Activated CD4-positive, alpha-beta T cell treated with anti-CD3 and anti-CD28 coated beads, Interleukin-2, amount 50 U/mL, for 48 hours (primary cell): ENCODE measurements at places on chromosomes 12 and 14.

- no peak for DNase-seq
Observed at GRCh38 chr14:94952097-94952496, 182.2 kb upstream of the GSC start.

DNA sequence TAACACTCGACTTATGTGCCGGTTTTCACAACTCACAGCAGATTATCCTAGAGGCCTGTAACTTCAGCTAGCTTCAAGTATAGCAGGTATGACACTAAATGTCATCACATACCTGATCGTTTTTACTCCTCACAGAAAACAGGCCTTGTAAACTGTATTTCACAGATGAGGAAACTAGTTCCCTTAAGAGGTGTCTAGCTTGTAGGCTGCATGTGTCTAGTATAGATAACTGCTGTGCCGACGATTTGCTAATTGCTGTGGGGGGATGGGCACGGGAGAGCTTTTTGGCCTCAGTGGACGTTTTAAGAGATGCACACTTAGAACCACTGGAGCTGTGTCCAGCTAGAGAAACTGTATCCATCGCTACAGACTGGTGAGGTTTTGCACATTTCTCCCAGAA lies 78.8 kb downstream of the PAPOLA start:
- no peak for DNase-seq

DNA sequence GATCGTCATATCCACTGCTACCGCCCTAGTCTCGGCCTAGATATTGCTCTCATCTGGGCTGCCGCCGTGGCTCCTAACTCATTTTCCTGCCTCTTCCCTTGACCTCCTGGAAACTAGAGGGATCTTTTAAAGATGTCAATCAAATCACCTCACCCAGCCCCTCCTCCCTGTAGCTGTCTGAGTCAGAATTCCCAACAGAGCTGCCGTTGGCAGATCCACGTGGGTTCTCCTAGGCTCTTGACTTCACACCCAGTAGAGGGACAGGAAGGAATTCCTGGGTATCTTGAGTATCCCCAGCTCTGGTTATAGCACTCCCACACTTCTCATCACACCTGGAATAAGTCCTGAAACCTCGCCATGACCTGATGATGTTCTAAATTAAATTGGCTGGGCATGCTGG lies 11.9 kb downstream of the TGFB3 start:
- no peak for DNase-seq

GRCh38 chr12:50551866-50552265 lies 47.1 kb downstream of the DIP2B start:
- no peak for DNase-seq

GRCh38 chr12:112869091-112869490 lies 37.7 kb upstream of the OAS1 start:
- DNase-seq: no peak

- no peak for DNase-seq
Observed at GRCh38 chr12:16766736-16767135, 160.8 kb upstream of the LMO3 start.

DNA sequence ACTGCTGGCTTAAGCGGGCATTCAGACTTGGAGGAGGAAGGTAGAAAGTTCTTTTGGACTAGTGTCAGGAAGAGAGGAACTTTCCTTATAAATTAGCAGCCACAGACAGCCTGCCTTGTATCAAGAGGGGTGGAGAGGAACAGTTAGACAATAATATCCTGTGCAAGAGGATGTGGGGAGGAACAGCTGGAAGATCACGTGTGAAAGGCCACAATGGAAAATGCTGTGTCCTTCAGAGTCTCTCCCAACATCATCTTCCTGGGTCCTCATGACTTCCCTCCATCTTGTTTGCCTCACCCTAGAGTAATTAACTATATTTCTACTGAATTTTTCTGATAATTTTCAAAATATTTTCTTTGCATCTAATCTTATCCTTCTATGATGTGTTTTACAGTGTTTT lies 117.4 kb downstream of the MGAT4C start:
- DNase-seq: no peak

GRCh38 chr12:11069854-11070365 lies 7.8 kb upstream of the TAS2R46 start:
- DNase-seq: no peak

GRCh38 chr12:89135976-89136634 lies 216.2 kb downstream of the DUSP6 start:
- no peak for DNase-seq

GRCh38 chr12:20211981-20212421 lies 156.3 kb upstream of the PDE3A start:
- DNase-seq: no peak

DNA sequence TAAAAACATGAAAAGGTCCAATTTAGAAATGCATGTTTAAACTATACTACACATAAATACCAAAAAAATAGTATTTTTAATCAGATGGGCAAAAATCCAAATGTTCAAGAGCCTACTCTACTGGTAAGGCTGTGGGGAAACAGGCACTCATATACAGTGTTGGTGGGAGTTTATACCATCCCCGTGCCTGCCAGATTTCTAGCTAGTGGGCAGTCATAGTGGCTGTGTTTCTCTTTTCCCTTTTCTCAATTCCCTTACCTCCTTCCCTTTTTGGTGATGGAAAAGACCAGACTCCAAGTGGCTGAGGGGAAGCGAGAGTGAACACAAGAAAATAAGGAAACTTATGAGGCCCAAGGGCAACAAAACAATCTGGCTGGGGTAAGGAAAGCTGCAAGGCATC lies 14.7 kb downstream of the ZNF641 start:
- no peak for DNase-seq

- no peak for DNase-seq
Observed at GRCh38 chr12:9253464-9253863, 45.3 kb upstream of the PZP start.

GRCh38 chr12:14771651-14772137 lies 31.6 kb downstream of the WBP11 start:
- peak; percentile 11 for DNase-seq

DNA sequence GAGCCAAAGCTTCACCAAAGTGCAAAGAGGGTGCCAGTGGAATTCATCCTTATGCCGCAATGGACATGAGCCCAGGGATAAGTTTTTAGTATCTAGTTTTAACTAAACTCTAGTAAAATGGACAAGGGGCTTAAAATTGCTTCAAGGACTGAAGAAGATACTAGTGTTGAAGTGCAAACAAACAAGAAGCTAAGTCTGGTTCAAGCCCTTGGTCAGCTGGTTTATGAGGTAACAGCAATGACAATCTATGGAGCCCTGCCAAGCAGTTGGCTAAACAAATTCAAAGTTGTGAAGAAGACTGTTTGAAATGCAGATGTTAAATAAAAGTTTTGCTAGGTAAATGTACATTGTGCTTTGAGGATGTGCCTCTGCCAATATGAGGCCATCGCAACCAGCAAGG lies 209.4 kb downstream of the KTN1 start:
- no peak for DNase-seq

DNA sequence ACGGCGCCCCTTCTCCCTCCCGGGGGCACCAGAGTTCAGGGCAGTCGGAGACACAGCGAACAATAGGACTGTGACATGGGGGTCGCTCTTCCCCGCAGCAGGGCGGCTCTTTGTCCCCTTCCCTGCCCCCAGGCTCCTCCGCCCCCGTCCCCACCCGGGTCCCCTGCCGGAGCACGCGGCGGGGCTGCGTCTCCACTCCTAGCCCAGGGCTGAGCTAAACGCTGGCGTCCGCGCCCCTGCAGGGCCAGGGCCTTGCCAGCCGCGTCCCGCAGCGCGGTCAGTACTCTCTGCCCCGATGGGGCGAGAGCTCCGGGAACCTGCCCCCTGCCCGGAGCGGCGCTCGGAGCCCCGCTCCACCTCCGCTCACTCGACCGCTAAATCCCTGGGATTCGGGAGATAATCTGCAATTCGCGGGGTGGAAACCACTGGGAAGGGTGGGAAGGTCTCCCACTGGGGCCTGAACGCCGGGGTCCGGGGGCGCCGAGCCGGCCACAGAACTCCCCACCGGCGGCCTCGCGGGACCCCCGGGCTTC lies 825 bp upstream of the CCDC85C start:
- peak; percentile 39 for DNase-seq

GRCh38 chr12:112848972-112849371 lies 57.4 kb downstream of the RPH3A start:
- DNase-seq: no peak

DNA sequence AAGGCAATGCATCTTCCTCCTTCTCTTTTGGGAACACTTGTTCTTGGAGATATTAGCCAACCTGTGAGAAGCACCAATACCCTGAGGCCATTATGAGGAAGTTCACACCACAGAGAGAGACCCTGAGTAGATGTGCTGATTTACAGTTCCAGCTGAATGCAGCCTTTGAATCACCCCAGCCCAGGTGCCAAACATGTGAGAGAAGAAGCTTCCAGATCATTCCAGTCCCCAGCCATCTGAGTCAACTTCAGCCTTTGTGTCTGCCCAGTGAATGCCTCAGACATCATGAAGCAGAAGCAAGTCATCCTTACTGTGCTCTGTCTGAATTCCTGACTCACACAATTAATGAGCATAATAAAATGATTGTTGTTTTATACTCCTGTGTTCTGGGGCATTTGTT lies 25.1 kb downstream of the C12orf42 start:
- DNase-seq: no peak

DNA sequence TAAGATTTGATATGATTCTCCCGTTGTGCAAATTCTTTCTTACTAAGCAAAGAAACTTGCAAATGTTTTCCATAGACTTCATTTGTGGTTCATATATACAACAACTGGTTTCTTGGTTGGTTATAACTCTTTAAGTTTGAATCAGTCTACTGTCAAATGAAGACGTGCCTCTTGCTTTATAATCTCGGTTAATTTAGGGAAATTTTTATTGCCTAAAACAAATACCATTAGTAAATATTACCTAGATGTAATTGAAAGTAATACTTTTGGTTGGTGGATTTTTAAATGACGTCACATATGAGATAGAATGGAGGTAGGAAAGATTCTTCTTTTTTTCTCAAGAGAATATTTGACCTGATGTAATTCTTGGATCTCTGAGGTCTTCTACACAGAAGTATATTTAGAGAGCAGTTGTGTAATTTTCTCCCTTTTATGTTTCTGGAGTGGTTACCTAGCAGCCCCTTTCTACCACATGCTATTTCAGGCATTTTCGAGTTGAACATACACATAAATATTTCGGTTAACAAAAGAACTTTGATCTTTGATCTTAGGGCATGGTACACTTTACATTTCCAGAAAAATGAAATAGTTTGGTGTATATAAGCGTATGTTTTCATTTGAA lies 1.7 kb downstream of the ATF7IP start:
- DNase-seq: no peak

DNA sequence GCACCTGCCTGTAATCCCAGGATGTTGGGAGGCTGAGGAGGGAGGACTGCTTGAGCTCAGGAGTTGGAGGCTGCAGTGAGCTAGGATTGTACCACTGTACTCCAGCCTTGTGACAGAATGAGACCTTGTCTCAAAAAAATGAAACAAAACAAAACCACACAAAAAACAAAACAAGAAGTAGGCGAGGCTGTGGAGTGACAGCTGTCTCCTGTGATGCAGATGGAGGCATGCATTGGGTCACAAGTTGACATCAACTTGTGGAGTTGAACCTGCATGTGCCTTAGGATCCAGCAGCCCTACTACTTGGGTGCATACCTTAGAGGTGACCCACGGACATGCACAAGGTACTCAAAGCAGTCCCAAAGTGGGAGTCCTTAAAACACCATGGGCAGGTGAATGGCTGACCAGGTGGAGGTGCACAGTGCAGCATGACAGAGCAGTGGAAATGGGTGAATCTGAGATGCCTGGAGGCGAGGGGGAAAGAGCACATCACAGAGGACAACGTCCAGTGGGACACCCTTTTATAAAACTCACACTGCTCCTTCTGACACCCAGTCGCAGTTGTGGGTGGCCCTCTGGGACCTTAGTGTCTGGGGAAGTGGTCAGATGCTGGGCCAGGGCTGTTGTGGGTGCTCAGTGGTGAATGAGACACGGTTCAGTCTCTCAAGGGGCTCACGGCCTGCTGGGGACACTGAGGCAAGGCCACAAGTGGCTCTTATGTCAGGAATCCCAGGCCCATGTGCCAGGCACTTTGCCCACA lies 12.7 kb downstream of the PLBD2 start:
- no peak for DNase-seq

- DNase-seq: no peak
Observed at GRCh38 chr12:22042976-22043669, 2.9 kb upstream of the CMAS start.

DNA sequence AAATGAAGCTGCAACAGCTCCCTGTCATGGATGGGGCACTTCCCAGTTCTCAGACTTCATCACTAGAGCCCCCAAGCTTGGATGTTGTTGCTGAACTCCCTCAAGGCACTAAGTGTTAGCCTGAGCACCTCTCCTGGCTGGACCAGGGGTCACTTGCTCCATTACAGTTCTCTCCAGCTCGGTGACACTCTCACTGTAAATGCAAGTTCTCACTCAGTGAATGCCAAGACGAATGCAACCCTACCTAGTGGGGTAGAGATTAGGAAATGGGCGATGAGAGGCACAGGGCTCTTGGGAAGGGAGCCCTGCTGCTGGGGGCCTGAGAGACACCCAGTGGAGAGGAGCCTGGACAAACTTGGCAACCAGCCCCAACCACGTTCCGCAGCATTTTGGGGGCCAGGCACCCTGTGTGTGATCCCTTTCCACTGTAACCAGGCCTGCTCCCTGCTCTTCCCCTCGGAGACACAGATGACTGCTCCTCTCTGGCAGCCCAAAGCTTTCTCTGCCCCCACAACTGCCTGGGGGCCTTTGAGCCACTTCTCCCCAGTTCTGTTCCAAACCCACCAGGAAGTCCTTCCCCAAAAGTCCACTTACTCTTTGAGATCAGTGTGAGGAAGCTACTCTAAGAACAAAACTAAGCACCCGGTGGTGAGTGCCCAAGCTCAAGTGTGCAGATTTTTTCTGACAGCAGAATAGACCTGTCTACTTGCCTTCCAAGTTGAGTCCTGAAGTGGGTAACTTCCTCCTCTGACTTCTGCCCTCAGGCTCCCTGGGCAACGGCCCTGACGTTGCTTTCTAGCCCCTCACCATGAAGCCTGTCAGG lies 8.0 kb upstream of the SELPLG start:
- DNase-seq: no peak

DNA sequence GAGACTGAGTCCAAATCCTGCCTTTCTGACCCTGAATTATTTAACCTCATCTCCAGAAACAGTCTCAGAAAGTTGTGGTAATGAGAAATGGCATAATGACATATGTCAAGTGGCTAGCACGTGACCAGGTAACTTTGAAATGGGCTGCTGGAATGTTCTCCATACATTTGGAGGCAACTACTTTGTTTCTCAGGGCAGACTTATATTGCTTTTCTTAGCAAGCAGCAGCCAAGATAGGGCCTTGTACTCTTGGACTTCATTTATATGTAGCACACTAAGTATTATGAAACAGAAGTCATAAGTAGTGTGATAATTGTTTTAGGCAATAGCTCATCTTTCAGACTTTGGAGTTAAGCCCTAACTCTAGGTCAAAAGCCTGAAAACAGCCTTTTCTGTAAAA lies 494.7 kb downstream of the NPAS3 start:
- no peak for DNase-seq

DNA sequence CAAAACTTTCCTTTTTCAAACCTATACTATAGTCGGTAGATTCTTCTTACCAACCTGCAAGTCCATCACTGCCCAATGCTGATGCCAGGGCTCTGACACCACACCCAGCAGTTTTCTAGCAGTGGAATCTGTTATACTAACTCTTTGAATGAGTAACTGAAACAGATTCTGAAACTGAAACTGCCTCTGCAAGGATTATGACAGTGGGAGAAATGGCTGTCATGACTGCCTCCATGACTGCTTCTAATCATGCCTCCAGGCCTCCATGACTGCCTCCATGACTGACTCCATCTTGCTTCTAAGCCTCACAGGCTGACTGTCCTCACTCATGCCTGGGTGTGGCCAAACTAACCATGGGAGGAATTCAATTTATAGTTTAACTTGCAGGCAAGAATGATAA lies 29.4 kb upstream of the OXA1L start:
- DNase-seq: peak; percentile 58
